ENCODE measurements at places on chromosomes 13 and 19.

GRCh38 chr19:57941593-57941992 lies 5.9 kb downstream of the ZNF256 start:
- no peak for DNase-seq

GRCh38 chr13:52896827-52897659 lies 48.6 kb upstream of the PCDH8 start:
- DNase-seq = peak; percentile 6

DNA sequence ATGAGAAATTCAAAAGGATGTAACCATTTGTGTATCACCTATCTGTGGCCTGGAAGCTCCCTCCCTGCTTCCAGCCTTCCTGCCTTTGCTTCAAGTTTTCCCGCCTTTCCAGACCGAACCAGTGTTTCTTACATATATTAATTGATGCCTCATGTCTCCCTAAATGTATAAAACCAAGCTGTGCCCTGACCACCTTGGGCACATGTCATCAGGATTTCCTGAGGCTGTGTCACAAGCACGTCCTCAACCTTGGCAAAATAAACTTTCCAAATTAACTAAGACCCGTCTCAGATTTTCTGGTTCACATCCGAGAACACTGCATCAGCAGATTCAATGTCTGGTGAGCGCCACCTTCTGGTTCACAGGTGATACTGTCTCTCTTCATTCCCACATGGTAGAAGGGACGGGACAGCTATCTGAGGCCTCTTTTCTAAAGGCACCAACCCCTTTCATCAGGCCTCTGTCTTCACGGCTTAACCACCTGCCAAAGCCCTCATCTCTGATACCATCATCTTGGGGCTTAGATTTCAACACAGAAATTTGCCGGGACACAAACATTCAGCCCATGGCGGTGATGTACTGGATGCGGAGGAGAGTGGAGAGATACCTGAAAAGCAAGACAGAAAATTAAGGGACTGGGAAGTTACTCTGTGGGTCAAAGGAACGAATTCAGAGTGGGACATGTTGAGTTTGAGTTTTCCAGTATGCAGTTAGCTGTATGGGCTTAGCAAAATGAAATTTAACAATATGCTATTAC lies 58.7 kb upstream of the PABPC3 start:
- peak; percentile 54 for DNase-seq

- DNase-seq = no peak
These were observed 175.3 kb upstream of the MIR17HG start for GRCh38 chr13:91172160-91172559.

DNA sequence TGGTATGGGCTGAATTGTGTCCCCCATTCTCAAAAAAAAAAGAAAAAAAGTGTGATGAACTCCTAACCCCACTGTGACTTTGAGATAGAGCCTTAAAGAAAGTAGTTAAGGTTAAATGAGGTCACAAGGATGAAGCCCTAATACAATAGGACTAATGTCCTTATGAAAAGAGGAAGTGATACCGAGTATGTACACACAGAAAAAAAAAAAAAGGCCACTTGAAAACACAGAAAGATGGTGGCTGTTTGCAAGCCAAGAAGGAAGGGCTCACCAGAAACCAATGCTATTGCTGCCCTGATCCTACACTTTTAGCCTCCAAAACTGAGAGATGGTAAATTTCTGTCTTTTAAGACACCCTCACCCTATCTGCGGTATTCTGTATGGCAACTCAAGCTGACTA lies 955.6 kb downstream of the PCDH17 start:
- no peak for DNase-seq

GRCh38 chr19:41599175-41599966 lies 23.4 kb downstream of the CEACAM21 start:
- DNase-seq = no peak

DNA sequence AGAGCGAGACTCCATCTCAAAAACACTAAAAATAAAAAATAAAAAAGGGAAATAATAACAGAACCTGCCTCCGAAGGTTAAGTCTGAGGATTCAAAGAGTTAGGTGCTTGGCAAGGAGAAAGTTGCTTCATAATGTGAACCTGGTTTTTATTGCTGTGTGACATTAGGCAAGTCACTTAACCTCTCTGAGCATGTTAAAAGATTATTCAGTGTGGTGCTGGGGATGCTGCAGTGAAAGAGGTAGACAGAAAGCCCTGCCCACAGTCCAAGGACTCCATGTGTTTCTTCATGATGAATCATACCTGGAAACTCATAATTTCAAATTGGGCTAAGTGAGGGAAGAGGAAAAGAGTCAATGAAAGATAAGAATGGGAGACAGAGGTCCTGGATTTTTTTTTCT lies 2.4 kb downstream of the IL27RA start:
- DNase-seq = no peak

GRCh38 chr19:39405261-39405957 lies 1.2 kb upstream of the ZFP36 start:
- DNase-seq = no peak
